GM04504 (cell line): ENCODE measurements at places on chromosomes 5 and 9.

GRCh38 chr9:94269264-94269663 is 10.2 kb downstream of the ZNF169 start:
- no peak for DNase-seq

DNA sequence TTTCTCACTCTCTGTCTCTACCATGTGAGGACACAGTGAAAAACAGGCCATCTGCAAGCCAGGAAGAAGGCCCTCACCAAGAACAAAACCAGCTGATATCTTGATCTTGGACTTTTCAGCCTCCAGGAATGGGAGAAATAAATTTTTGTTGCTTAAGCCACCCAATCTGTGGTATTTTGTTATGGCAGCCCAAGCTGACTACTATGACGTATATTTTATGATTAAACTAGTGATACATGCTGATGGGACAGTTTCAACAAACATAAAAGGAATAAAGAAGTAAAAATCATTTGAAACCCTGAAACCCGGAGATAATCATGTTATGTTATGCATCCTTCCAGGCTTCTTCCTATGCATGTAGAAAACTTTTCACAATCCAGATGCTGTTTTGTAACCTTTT is 71.5 kb upstream of the ERBIN start:
- DNase-seq, result peak; percentile 69

DNA sequence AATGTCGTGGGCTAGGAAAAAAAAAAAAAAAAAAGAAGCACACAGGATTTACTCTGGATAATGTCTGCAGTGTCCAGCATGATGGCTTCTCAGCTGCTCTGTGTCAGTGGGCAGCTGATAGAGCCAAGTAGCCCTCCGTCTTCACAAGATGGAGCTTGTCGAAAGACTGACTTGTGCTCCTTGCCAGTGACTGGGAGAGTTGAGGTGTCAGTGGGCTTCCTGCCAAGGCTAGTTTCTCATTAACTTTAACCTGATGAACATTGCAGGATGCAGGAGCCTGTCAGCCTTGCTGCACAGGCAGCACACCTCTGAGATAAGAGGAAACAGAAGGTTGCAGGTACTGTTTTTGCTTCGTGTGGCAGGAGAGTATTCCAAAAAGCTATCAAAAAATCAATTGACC is 171.4 kb upstream of the SGCD start:
- DNase-seq, result no peak

DNA sequence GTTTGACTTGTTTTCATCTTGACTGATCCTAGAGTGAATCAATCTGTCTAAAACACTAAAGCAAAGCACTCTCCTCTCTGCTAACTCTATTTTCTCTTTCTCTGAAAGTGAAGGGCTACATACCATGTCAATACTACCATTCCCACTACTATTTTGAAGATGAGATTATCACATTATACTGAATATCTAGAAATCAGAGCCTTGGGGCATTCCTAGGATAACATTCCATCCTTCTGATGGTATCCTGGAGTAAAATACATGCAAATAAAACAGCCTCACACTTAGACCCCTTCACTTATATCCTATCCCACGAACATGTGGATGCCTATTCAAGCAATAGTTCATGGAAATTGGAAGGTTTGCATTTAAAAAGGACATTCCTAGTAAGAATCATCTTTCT is 309.3 kb upstream of the ACTBL2 start:
- DNase-seq, result no peak

GRCh38 chr5:553874-554273 is 29.6 kb upstream of the SLC9A3 start:
- DNase-seq, result no peak

GRCh38 chr9:87710443-87710842 is 15.5 kb upstream of the CTSL start:
- DNase-seq, result no peak

- DNase-seq, result peak; percentile 92
These were observed 79.0 kb downstream of the GLDC start for GRCh38 chr9:6566409-6567139.

GRCh38 chr5:102583276-102584124 is 84.7 kb upstream of the SLCO6A1 start:
- no peak for DNase-seq

DNA sequence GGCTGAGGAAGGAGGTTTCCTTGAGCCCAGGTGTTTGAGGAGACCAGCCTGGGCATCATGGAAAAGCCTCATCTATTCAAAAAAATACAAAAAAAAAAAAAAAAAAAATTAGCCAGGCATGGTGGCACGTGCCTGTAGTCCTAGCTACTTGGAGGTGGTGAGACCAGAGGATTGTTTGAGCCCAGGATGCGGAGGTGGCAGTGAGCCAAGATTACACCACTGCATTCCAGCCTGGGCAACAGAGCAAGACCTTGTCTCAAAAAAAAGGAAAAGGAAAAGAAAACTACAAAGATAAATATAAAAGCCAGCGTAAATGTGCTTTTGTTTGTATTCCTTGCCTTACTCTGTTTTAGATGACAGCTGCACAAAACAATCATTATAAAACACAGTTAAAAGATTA is 2249.2 kb upstream of the C9orf72 start:
- no peak for DNase-seq

DNA sequence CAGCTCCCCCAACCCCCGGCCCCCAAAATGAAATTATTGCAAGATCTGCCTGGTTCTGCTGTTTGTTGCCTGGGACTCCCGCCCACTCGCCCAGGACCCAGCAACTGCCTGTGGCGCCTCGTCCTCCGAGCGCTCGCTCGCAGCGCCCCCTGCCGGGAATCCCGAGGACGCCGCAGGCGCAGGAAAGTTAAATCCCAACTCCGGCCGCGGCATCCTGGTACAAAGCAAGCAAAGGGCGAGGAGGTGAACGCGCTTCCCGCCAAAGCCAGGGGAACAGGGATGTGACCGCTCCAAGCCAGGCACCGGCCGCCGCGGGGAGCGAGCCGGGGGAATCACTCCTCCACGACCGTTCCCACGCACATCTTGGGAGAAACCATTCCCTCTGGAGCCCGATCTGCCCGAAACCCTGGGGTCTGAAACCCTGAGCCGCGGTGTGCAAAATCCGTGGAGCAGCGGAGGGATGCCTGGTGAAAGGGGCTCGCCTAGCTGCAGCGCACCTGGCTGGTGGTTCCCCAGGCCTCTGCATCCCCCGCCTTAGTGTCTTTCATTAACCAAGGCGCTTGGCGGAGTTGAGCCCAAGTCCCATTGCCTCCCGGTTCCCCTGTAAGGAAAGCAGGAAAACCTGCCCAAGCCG is 1.3 kb downstream of the SEMA5A start:
- no peak for DNase-seq

DNA sequence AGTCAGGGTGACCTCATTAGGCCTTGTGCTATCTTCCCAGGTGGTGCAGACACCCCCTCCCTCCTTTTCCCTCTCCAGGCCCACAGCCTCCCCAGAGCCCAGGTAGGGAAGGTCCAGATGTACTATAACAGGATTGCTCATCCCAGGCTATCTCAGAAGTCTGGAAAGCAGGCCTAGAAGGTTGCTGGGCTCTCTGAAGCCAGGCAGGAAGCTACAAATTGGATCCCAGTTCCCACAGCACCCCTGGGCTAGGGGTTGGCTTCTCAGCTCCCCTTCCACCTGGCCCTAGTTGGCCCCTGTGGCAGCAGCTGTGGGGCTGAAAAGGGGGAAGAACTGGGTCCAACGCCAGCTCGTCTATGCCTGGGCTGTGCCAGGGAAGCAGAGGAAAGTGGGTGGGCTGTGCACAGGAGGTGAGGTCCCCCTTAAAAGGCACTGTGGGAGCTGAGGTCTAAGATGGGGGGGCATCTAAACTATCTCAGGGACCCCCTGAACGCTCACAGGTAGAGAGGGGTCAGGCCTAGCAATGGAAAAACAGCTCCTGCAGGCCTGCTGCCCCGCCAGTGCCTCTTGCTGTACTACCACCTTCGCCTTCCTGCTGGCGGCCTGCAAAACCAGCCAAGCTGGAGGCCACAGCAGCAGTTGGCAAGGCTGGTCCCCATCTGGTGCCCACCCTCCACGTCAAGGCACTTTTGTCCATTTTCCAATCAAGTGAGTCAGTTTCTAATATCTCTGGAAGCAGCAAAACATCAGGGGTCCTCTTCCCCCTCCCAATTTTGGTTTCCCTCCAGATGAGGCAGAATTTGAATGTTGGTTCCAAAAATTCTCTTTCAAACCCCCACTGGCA is 13.3 kb upstream of the PSMD5 start:
- no peak for DNase-seq

GRCh38 chr5:176619569-176620332 is 9.8 kb upstream of the GPRIN1 start:
- no peak for DNase-seq

DNA sequence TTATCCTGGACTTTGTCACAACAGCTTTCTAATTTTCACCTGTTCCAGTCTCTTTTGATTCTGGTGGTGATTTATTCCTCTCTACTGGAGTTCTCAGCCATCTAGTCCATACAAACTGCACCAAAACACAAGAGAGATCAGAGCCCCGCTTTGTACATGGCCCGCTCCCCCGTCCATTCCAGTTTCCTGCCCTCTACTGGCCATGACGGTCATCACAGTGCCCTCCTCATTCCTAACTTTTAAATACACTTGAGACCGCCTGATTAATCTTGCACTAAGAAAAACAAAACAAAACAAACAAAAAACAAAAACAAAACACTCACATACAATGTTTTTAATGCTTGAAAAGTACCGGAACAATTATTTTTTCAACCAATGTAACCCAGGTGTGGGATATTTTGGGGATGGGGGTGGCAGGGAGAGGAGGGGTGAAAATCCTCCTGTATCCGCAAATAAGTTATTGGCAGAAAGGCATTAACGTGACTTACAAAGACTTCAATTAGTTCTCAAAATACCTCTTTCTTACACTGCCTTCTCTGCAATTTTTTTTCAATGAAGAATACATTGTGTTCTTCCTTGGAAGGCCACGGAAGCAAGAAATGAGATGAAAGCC is 84.8 kb upstream of the PAM start:
- no peak for DNase-seq

DNA sequence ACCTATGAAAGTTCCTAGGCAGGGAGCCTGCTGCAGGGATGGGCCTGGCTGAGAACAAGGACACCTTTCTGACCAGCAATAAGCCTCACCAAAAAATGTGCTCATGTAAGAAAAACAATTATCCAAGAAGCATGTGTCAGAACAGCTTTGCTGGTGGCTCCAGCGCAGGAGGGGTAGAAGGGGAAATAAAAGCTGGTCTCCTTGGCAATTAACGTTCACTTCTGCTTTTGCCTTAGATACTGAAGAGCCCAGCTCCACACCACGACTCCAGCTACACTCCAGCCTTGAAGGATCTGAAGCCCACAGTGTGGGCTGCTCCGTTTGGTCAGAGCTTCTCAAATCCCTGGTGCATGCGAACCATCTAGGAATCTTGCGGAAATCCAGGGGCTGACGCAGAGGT is 107.6 kb upstream of the PHYKPL start:
- no peak for DNase-seq

GRCh38 chr9:2570615-2571479 is 50.7 kb upstream of the VLDLR start:
- no peak for DNase-seq

DNA sequence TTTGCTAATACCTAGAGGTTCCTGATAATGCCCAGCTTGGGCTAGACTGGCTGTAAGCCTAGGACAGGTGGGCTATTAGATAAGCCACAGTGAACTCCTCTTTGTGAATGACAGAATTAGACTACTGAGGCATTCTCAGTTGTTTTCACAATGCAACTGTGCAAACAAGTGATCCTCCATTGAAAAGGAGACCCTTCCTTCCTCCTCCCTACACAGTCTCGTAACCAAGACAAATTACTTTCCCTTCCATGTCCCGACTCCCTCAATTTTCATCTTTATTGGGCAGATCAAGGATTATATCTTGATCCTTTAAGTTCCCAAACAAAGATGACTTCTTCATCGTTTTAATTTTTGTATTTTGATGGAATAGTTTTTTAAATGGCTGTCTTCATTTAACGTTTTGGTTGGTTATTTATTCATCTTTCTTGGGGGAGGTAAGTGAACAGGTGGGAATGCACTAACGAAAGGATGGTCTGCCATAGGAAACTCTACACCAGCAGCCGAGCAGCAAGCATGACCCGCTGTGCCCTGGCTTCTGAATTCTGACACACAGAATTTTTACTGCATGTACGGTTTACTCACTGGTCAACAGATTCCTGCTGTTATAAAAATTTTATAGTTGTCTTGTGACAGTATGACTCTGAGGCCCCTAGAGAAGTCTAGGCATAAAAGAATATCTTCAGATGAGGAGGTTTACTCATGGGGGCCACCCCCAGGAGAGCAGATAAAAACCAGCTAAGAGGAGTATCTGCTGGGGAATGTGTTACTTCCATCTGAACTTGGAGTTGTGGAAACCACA is 137.5 kb upstream of the TUT7 start:
- no peak for DNase-seq

- no peak for DNase-seq
These were observed 45.3 kb downstream of the ARHGAP26 start for GRCh38 chr5:142815469-142815868.

- DNase-seq, result no peak
These were observed 21.1 kb upstream of the ARAP3 start for GRCh38 chr5:141703133-141703561.

- DNase-seq, result no peak
These were observed 42.4 kb downstream of the HK3 start for GRCh38 chr5:176856746-176857145.

- no peak for DNase-seq
These were observed 379.1 kb upstream of the SMC2 start for GRCh38 chr9:103714992-103715391.

DNA sequence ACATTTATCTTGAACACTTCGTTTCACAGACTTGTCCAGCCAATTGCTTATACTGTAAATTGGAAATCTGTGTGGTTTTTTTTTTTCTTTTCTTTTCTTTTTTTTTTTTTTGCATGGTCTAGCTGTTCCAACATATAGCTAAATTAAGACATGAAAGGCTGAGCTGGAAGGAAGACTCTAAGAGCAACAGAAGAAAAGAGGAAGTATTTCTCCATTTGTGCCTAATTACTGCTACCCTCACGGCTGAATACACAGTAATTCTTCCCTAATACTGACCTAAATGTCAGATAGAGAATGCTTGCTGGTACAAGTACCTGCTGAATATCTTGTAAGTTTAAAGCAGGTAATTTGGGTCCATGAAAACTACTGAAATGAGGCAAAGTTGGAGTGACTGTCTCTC is 11.0 kb upstream of the HAPLN1 start:
- DNase-seq, result no peak

GRCh38 chr9:87816036-87816435 is 66.6 kb upstream of the SPATA31E1 start:
- DNase-seq, result no peak

GRCh38 chr9:120860083-120860482 is 16.9 kb downstream of the PHF19 start:
- DNase-seq, result no peak

DNA sequence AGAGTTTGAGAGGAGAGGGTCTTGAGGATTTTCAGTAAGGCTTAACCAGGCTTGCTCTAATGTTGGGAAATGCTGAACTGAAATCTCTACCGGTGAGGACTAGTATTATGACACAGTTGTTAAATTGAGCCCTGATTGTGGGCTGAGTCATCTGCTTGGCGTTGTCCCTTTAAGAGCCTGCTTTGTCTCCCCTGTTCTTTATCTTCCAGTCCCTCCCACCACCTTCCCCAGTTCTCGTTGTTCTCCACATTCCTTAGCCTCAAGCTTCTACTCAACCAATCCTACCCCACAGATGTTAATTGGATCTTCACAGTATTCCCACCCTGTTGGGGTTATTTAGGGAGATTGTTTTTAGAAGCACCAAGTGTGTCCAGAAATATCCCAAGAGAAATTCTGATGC is 57.6 kb downstream of the ANKRD55 start:
- DNase-seq, result peak; percentile 50

GRCh38 chr5:76529464-76530344 is 93.5 kb downstream of the F2RL2 start:
- DNase-seq, result no peak

GRCh38 chr9:137696136-137696925 is 77.5 kb downstream of the EHMT1 start:
- DNase-seq, result no peak
